Cerebellar nuclear complex (tissue), 1 donor: ENCODE measurements at places on chromosomes 12 and 14.

DNA sequence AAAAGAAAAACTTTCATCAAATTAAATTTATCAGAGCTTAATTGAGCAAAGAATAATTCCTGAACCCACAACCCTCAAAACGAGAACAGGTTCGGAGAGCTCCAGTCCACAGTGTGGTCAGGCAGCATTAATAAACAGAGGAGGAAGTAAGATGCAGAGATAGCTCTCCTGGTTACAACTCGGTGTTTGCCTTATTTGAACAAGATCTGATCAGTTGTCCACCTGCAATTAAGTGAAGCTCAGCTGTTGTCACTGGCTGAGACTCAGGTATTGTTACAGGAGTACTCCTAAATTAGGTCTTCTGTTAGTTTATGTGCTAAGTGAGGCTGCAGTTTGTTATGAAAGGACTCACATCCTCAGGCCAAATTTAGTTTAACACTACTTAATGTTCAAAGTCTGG is 451.4 kb upstream of the PDE3A start:
- no peak for DNase-seq

- no peak for DNase-seq
Measured at GRCh38 chr12:119749666-119750065, 81.7 kb downstream of the PRKAB1 start.

- DNase-seq: no peak
Measured at GRCh38 chr14:104138098-104138717, at the start of gene KIF26A. KIF26A (plus strand) TSS chr14:104138587; CDS start chr14:104138723, 136 bp downstream.

DNA sequence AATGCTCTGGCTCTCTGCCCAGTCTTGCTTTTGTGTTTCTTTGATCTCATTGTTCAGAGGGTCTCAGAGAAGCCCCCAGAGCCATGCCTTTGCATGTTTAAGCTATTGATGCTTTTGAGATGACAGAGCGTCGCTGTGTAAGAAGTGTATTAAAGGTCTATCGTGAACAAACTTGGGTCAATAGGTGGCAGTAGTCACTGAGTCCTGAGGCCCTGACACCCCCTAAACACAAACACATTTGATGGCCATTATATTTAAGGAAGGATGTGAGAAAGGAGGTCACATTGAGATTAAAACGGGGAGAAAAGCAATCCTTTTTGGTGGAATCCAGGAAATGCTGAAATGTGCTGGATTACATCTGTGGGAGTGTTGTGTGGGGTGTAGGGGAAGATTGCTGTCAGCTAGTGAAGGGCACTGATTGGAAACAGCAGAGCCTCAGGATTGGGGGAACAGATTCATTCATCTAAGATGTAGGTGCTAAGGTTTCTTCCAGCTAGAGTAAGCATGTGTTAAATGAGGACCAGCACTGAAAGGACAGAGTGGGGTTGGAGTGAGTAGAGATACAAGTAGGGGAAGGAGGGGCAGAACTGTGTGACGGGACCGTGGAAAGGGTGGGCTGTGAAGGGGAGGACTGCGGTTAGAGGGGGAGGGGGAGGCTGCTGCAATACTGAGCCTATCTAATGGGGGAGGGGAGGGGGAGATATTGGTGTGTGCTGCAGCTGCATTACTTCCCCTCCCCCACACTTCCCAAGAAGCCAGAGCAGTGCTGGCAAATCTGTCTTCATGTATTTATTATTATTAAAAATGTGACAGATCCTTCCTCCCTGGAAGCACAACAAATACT is 12.7 kb downstream of the NGDN start:
- no peak for DNase-seq

GRCh38 chr14:91388551-91388975 is 29.1 kb downstream of the CCDC88C start:
- DNase-seq: no peak

- DNase-seq: no peak
Measured at GRCh38 chr12:84875241-84875640, 37.4 kb downstream of the SLC6A15 start.

DNA sequence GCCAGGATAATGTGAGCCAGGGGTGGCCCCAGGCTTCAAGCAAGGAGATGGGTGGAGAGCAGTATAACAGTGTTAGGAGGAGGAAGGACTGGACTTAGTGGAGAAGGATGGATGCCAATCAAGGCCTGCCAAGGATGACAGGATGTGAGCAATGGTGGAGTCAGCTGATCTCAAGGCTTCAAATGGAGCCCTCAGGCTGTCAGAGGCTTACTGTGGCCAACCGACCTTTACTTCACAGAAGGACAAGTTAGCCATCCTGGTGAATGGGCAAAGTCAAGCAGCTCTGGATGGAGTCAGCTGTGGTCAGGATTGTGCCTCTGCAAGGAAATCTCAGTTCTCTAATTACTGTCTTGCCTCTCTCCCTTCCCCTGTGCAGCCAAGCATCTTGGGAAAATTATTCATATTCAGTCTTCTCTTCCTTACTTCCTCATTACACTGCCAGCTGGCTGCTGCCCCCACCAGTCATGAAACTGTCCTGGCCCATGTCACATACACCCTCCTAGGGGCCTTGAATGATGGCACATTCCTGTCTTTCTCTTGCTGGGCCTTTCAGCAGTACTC is 7.6 kb upstream of the STAT6 start:
- DNase-seq: no peak

GRCh38 chr12:58416236-58416635 is 474.9 kb downstream of the ATP23 start:
- DNase-seq: no peak

GRCh38 chr12:65656156-65656882 is 168.0 kb upstream of the HMGA2 start:
- DNase-seq: no peak
